ENCODE measurements at places on chromosomes 2 and 18.

DNA sequence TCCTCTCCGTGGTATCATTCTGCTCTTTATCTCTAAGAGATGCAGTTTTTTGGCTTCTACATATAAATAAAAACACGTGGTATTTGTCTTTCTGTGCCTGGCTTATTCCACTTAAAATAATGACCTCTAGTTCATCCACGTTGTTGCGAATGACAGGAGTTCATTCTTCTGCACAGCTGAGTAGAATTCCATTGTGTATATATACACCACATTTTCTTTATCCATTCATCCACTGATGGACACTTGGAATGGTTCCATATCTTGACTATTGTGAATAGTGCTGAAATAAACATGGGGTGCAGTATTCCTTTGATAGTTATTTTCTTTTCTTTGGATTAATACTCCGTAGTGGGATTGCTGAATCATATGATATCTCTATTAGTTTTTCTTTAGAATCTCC, 262.3 kb downstream of the SOX11 start:
- no peak for DNase-seq

DNA sequence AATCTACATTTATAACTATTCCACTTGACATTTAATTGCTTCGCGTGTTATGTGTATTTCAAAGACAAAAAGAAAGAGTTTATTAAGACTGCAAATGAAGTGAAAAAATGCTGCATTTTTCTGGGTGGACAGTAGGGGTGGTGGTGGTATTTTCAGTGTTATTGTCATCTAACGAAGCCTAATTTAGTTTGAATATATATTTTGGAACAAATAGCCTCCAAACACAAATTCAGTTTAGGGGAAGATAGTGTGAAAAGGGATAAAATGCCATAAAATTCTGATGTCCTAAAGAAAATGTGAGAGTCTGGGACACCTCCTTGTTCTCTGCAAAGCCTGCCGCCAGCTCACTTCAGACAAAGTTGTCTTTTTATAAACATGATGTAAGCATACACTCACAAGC, 425.1 kb downstream of the NRXN1 start:
- DNase-seq = no peak

DNA sequence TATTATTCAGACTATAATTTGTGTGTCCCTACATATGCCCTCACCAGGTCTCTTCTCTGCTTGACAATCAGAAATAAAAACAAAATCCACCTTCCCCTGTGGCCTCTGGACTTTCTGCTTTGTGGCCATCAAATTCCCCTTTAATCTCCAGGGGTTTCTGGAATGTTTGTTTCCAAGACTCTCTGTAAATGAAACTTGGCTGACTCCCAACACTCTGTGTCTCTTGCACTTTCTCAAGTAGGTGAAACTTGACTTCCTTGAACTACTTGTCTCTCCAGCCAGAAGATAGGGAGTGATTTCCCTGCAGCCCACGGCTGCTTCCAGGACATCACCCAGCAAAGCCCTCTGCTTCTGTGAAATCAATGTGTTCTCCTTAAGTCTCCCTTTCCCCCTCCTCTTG, 54.1 kb upstream of the AQP4 start:
- no peak for DNase-seq

- no peak for DNase-seq
These were observed 72.8 kb upstream of the POU3F3 start for GRCh38 chr2:104781151-104781550.

DNA sequence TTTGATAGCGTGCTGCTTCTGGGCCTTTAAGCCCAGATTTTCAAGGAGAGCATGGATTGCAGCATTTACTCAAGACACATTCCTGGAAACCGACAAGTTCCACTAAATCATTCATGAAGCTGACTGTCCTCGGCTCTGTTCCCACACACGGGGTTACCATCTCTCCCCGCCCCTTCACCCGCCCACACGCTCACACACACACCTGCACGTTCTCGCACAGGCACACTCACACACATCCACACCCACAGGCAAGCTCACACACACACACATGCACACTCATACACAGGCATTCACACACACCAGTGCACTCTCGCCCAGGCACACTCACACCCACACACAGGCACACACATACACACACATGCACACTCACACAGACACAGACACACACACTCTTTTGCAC, 150.0 kb upstream of the AGAP1 start:
- DNase-seq = no peak

DNA sequence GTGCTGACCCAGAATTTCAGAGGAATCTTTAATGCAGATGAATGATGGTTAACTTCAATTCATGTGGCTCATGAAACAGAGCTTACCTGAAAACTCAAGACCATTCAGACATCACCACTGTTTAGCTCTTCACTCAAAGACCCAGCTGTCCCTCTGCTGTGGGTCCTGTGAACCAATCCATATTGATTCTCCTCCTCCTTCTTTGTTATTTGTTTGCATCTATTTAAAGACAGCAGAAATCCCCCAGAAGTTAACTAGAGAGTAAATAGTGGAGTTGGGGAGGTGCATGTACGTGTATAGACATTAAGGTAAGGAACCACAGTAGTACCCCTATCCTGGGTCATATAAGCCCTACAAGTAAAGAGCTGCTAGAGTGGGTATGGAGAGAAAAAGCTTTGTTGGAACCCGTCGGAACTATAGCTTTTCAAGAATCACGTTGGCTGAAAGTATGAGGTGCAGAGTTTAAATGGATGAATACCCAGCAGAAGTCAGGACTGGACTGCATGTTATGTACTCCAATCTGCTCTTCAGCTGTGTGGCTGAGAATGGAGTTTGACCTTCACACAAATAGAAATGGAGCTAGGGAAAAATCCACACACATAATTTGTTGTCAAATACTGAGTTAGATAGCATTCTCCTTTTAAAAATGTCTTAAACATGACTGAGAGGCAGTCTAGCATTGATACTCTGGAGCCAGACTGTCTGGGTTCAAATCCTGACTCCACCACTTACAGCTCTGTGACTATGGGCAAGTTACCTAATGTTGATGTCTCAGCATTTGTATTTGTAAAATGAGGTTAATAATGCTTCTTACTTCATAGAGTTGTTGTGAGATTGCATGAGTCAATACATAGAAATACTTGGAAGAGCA, 81.7 kb upstream of the HK2 start:
- DNase-seq = no peak

- no peak for DNase-seq
These were observed 59.5 kb upstream of the SP3 start for GRCh38 chr2:174024524-174025270.
